NCI-H2029 (cell line): ENCODE measurements at places on chromosomes 16 and 17.

DNA sequence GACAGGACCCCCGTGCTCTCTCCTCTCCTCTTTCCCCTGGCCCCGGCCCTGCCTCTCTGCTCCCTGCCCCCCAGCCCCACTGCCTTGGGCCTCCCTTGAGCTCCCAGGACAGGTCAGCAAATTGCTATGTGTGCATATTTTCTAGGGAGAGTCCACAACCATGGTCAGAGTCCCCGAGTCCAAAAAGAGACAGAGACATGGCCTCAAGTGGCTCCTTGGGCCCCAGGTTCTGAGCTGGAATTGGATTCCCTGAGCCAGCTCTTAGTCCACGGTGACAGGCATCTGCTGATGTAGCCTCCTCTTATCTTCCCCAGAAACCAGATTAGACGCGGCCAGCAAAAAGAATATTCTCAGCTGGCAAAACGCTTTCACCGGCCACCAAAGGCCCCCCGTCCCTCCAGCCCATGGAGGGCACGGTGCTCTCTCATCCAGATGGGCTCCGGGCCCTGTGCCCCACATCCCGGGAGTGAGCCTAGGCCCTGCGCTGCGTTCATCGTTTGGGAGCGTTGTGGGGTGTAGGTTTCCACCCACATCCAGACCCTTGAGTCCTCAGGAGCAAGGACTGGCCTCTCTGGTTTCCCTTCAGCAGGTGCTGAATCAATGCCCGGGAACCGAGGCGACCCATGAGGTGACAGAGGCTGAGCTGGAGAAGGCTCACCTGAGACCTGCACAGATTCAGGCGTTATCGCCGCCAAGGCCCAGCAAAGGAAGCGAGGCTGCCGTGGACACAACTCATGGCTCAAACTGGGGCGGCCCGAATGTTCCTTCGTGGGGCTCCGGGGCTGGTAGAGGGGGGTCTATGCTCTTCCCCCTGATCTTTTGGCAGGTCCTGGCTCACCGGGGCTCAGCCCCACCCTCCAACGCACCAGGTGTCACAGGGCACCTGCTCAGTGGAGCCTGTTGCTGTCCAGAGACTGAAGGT is 16.3 kb upstream of the ENPP7 start:
- DNase-seq, result no peak

- DNase-seq, result no peak
Measured at GRCh38 chr17:32777922-32778321, 99.0 kb downstream of the MYO1D start.

DNA sequence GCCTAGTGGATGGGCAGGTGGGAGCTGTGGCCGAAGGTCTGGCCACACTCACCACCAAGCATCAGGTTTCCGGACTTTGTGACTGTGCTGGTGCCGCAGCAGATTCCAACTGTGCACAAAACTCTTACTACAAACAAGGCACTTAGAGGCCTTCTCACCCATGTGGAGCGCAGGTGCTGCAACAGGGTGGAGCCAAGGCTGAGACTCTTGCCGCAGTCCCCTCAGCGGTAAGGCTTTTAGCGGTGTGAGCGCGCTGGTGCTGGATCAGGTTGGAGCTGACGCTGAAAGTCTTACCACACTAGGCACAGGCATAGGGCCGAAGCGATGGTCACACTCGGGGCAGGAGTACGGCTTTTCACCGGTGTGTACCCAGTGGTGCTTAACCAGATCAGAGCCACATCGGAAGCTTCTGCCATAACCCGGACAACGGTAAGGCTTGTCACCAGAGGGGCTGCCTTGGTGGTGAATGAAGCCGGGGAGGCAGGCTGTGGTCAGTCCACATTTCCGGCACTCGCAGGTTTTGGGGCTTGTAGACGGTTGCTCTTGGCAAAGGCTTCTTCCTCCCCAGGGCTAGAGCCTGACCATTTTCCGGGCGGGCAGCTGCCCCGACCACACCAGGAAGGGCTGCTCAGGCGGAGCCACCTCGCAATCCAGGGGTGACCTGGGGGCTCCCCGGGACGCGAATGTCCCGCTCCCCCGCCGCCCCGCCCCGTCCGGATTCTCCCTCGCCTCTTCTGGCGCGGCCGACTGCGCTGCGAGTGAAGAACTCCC is 1.0 kb upstream of the ARMC5 start:
- DNase-seq, result peak; percentile 28

GRCh38 chr16:63415014-63415413 is 1378.8 kb upstream of the CDH8 start:
- no peak for DNase-seq

DNA sequence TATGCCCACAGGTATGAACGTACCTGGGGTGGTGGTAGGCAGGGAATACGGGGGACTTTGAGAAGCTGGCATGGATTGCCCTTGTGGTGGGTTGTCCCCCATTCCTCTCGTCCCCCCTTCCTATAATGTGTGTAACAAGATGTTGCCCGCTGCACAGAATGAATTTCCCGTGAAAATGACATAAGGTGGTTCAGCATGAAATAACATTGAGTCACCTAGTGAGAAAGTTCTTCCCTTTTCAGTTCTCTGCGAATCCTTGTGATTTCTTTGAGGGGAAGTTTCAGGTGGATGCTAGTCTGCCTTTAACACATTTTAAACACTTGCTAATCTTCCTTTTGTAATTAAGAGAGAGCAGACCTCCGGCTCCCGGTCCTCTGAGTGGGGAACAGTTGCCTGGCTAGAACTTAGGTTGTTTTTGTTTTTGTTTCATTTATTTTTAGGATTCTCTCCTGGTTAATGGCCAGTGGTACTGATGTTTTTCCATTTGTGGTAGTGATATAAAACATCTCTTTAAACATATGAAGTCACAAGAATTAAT is 58.9 kb downstream of the RAP1GAP2 start:
- no peak for DNase-seq

- no peak for DNase-seq
Measured at GRCh38 chr17:17242246-17242645, 5.3 kb upstream of the FLCN start.

GRCh38 chr17:58568044-58568799 is 53.8 kb upstream of the MTMR4 start:
- DNase-seq, result no peak

DNA sequence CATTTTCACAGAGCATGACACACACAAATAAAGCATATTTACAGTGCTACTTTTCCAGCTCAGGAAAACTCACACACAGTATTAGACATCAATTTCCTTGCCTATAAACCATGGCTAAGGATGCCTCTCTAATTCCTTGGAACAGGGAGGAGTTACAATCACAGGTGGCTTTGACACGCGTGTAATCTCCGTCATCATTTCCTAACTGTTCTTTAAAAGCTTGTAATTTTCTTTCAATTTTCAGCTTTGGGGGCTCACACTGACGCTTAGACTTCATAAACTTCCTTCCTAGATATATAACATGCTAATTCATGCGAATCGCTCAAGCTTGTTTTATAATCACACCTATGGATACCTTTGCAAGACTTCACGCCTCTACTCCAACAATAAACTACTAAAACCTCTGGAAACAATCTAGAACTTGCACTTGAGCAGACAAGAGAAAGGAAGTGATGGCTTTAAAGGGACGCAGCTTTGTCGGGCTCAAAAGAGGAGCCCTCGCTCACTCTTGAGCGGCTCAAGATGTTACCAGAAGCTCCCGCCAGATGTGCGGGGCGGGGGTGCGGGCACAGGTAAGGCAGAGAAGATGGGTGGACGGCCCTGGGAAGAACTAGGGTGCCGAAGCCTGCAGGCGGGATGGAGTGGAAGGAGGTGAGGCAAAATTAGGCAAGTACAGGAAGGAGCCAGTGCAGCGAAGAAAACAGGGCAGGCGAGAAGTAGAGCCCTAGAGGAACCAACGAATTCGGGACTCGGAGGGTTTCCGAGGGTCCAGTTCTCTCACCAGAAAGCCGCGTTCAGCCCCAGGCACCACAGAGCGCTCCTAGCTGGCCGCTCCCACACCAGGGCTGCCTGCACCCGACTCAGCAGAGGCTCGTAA is 631 bp downstream of the RETREG3 start:
- DNase-seq, result no peak

- DNase-seq, result no peak
Measured at GRCh38 chr17:71600137-71600789, 520.6 kb upstream of the SOX9 start.

DNA sequence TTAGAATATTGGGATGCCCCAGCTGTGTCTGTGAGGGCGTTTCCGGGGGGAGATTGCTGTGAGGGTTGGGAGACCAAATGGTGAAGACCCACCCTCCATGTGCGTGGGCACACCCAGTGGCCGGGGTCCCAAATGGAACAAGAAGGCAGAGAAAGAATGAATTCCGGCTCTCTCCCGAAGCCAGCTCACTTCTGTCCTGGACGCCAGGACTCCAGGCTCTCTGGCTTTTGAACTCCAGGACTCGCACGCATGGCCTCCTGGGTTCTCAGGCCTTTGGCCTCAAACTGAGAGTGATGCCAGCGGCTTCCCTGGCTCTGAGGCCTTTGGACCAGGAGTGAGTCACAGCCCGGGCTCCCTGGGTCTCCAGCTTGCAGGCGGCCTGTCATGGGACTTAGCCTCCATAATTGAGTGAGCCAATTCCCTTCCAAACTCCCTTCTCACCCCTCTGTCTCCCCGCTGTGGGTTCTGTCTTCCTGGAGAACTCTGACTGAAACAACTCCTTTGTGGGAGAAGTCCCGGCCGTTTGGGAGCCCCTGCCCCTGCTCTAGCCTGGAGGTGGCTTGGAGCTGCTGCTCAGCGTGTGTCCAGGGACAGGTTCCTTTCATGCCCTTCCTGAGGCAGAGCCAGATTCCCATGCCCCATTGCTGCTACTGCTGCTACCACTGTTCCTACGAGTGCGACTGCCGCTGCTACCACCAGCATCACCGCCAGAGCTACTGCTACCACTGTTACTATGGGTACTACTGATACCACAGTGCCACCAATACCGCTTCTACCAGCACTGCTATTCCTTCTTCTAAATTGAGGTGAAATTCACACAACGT is 49.8 kb upstream of the CBX4 start:
- DNase-seq, result no peak

- no peak for DNase-seq
Measured at GRCh38 chr16:3882531-3882930, 2.0 kb upstream of the CREBBP start.

GRCh38 chr17:31604936-31605335 is 213.5 kb downstream of the RAB11FIP4 start:
- DNase-seq, result no peak

DNA sequence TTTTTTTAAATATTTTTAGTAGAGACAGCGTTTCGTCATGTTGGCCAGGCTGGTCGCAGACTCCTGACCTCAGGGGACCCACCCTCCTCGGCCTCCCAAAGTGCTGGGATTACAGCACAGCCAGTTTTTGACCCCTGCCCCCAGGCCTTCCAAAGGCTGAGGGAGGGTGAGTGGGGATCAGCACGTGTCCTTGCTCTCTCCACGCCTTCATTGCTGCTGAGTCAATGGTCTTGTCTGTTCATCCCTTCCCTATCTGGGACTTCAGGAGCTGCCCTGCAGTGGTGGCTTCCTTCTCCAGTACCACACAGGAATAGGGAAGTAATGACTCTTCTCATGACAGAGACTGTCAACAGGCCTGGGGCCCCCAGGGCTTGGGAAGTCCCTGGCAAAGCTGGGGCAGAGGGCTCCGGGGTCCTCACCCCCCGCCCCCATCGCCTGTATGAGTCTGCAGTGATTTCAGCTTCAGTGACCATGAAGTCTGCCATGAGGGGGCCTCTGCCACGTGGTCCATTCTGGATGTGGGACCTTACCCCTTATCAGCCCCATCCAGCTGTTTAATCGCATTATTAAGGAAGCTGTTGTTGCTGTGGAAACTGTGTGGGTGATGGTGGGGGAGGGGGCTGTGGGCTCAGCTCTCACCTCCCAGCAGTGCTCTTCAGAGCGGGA is 6.1 kb downstream of the ABCC3 start:
- DNase-seq, result peak; percentile 34

GRCh38 chr17:42519546-42520491 is 16.2 kb upstream of the NAGLU start:
- no peak for DNase-seq

DNA sequence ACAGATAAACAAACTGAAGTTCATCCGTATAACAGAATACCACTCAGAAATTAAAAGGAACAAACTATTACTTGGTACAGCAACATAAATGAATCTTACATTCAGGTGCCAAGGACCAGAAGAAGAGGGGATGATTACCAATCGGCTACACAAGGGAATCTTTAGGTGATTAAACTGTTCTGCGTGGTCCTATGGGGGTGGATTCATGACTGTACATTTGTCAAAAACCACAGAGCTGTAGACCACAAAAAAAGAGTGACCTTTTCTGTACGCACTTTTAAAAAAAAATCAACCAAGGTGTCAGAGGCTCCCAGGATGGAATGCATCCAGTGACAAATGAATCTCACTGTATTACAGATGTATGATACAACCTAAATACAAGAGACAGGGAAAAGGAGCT is 110.8 kb downstream of the CDYL2 start:
- no peak for DNase-seq

GRCh38 chr17:72446525-72447250 is 325.9 kb downstream of the SOX9 start:
- no peak for DNase-seq

DNA sequence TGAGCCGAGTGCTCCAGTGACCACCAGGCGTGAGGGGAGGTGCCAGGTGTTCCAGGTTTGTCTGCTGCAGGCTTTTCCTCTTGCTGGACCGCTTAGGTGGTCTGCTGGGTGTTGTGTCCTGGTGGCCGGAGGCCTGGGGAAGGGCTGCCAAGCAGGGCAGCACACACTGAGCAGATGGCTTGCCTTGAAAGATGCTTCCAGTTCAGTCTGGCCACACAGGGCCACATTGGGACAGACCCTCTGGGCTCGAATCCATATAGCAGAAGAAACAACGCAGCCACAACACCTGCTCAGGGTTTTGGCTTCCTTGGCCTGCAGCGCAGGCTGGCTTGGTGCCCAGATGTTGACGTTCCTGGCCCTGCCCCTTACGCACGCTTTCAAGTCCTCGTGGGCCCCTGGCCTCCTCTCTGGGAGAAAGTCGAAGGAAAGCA is 24.8 kb downstream of the GINS2 start:
- peak; percentile 62 for DNase-seq

DNA sequence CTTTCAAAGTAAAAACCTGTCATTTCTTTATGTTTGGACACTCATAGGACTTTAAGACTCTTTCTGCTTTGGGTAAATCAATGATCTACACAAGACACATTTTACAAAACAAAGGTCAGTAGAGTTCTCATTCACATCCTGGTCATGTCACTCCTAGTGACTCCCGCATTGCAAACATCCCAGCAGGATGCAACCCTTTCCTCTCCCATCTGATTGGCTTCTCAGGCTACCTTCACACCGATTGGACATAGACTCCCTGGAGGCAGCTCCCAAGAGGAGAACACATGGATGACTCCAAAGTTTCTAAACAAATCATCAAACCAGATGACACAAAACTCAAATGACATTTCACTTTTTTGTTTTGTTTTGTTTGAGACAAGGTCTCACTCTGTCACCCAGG is 43.8 kb upstream of the ACSM2B start:
- no peak for DNase-seq

- no peak for DNase-seq
Measured at GRCh38 chr17:82037889-82038195, 345 bp upstream of the DCXR start.
